Skin of body (tissue), 3 donors: ENCODE measurements at places on chromosomes 5 and 9. TPM values are rescaled to one million over a fixed set of nuclear protein-coding genes. Genes with fewer than 3 reads are reported as not detected.

Gene TLX3
- not detected for total RNA-seq

Gene APBA1
- 7.7 TPM for total RNA-seq

Gene NADK2
- total RNA-seq, result 35.5 TPM

Gene SLCO6A1
- total RNA-seq, result not detected

Gene SHOC1
- total RNA-seq, result 0.79 TPM
